ENCODE measurements at places on chromosomes 1 and 21.
A peak's percentile ranks its signal among the peaks of the same experiment; 100 is the strongest.

- DNase-seq = no peak
These were observed 54.1 kb downstream of the LUZP1 start for GRCh38 chr1:23114424-23115079.

GRCh38 chr1:33228935-33229487 lies 27.3 kb upstream of the ZNF362 start:
- DNase-seq = no peak

DNA sequence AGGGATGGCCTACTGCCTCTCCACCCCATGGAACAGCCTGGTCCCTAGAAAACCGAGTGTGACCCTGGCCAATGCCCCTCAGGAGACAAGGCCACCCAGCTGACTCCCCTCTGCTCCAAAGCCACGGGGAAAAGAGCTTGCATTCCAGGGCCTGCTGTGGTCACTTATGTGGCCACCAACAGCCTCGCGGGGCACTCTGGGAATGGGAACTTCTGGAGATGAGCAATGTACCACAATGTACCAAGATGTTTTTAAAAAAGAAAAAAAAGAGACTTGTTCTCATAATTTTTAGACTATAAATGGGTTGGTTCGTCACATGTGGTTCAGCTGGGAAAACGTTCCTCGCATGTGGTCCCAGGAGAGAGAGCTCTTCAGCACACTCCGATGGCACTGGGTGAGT lies 62.8 kb downstream of the SLC66A1 start:
- DNase-seq = no peak

DNA sequence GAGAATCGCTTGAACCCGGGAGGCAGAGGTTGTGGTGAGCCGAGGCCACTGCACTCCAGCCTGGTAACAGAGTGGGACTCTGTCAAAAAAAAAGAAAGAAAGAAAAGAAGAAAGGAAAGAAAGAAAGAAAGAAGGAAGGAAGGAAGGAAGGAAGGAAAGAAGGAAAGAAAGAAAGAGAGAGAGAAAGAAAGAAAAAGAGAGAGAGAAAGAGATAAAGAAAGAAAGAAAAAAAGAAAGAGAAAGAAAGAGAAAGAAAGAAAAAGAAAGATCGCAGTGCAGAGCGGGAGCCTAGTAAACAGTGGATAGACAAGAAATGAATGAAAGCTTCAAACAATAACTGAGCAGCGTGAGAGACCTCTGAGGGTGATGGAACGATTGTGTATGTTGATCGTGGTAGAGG lies 20.6 kb upstream of the GRHL3 start:
- no peak for DNase-seq

DNA sequence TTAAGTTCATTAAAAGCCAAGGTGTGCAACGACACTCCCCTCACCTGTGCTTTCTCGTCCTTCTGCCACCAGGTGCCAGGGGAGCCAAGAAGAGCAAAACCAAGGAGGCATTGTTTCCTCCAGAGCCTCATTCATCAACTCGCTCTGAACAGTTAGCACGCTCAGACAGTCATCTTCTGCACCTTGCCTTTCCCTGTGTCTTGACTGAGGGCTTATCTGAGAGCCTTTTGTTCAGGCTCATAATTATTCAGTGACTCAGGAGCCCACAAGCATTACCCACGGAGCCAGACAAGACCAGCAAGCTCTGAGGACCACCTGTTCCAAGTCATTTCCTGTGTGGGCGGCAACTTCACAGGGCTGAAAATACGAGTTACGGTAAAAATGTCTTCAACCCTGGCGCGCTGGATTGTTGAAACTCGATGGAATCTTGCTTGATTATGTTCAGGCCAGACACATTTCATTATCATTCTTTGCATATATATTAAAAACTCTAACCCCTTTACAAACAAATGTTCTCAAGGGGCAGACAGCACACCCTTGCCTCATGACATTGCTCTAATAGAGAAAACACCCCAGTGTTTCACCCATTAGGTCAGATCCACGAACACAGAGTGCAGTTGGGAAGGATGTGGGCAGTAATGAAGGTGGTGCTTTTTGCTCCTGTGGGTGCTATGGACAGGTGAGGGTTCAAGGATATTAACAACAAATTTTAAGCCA lies 89.7 kb upstream of the RUNX1 start:
- DNase-seq = no peak

DNA sequence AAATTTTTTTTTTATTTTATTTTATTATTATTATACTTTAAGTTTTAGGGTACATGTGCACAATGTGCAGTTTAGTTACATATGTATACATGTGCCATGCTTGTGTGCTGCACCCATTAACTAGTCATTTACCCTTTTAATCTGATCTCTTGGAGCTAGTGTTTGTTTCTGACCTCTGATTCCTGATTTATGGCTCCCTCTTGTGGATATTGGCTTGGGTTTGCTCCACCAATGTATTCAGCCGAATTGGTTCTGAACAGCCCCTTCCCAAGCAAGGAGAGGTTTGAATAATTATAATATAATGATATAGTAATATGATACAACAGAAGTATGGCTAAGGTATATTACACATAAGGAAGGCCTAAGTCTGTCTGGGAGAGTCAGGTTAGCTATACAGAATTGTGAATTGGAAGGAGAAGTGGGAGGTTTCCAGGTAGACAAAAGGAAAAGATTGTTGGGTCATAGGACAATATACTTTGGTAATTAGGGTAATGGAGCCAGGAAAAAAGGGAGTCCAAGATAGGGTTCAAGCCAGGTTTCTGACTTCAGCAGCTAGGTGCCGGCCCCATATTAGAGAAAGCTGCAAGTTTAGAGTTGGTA lies 53.1 kb upstream of the HMCN1 start:
- DNase-seq = peak; percentile 72

GRCh38 chr21:41506611-41507520 lies 1.1 kb downstream of the TMPRSS2 start:
- DNase-seq = no peak
